ENCODE measurements at places on chromosomes 16 and 17.

DNA sequence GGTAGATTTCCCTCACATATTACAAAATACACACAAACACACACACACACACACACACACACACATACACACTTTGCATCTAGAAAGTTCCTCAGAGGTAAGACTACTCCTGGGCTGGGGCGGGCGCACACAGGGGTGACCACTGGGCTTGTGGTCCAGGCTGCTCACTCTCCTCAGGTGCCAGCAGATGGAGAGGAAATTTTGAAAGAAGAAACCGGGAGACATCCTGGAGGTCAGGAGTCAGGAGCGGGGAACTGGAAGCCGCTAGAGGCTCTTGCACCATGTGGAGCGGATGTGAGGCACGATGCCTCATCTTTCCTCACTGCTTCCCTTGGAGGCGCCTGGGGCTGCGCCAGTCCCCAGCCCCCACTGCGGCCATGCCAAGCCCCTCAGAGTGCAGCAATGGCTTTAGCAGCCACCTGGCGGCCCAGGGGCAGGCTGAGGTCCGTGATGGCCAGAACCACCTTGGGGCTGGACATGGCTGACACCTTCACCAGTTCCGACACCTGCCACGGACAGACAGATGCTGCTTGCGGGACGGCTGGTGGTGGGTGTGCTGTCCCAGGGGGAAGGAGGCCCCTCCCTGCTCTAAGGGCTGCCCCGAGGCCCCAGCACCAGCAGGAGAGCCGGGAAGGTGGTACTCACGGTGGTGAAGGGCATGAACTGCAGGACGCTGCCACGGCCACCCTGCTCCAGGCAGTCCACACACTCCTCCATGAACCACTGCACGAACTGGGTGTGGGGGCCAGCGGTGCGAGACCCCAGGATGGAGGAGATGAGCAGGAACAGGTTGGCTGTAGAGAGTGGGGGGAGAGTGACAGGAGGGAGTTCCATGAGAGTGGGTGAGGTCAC is 4.1 kb downstream of the CSF3 start:
- no peak for DNase-seq

GRCh38 chr17:31548709-31549108 is 157.2 kb downstream of the RAB11FIP4 start:
- DNase-seq: no peak

GRCh38 chr17:42674755-42675347 is 1.9 kb downstream of the PLEKHH3 start:
- DNase-seq: no peak

- DNase-seq: no peak
These were observed 8.6 kb upstream of the ACSF3 start for GRCh38 chr16:89084814-89085612.

- no peak for DNase-seq
These were observed 83.7 kb downstream of the DNAH17 start for GRCh38 chr17:78493450-78493849.

GRCh38 chr16:79247386-79247785 is 353.2 kb downstream of the MAF start:
- DNase-seq: no peak

- DNase-seq: no peak
These were observed 16.3 kb downstream of the RANBP10 start for GRCh38 chr16:67790071-67790470.

DNA sequence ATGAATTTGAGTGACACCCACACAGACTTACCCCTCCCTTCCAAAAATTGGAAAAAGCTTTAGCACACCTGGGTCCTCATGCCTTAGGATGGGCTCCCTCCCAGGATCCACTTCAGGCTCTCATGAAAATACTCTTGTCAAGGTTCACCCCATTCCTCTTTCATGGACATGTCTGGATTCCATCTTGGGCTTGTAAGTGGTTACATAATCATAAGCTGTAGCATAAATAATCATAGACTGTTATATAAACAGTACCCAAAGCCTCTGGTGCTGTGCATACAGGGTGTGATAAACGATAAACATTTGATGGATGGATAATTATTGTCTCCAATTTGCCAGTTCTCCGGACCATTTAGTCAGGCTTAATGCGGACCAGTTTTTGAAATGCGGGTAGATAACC is 53.7 kb upstream of the TEKT3 start:
- DNase-seq: no peak

DNA sequence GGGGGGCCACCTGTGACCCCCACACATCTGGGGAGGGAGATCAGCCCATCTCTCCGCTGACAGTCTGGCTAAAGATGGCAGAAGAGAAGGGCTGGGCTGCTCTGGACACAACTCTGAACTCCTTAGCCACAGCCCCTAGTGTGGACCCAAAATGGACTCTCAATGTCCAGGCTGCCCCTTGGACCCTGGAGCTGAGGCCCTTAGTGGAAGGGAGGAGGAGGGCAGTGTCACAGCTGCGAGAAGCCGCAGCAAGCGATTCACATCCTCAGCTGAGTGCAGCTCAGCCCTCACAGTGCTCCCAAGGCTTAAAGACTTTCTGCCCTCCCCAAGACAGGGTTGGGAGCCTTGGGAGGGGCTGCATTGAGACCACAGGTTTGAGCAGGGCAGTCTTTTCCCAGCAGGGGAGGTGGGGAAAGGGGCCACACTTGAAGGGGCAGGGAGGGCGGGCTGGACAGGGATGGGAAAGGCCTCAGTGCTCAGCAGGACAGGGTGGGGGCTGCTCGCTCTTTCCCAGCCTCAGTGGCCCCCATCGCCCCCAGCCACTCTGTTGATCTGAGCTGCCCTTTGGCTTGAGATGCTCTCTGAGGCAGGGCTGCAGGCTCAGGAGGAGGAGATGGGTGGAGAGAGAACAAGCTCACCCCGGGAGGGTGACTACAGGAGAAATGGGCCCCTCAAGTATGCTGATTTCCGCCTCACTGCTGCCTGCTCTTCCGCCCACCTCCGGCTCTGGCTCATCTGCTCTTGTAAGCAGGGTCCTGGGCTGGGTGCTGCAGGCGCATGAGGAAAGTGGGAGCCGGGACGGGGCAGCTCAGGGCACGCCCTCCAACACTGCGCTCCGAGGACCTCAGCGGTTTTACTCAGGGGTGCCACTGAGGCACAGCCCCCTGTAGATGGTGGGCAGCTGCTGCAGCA is 50.9 kb upstream of the MTSS2 start:
- DNase-seq: no peak

GRCh38 chr17:427891-428290 is 75.3 kb upstream of the RPH3AL start:
- DNase-seq: no peak

DNA sequence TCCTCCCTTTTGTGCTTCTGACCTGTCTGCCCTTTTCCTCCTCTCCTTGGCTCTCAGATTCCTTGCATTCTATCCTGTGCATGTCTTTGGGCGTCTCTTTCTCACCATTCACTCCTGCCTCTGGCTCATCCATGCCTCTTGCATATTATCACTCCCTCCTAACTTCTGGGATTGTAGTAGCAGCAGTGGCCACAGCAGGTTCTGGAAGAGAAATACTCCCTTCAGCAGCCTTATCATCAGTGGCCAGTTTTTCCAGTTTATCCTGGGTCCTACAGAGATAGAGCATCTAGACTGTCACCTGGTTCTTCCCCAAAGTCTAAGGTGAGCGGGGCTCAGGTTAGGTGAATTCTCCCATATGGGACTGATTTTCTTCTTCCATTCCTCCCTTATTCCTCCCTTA is 354.0 kb upstream of the CCL2 start:
- DNase-seq: no peak

DNA sequence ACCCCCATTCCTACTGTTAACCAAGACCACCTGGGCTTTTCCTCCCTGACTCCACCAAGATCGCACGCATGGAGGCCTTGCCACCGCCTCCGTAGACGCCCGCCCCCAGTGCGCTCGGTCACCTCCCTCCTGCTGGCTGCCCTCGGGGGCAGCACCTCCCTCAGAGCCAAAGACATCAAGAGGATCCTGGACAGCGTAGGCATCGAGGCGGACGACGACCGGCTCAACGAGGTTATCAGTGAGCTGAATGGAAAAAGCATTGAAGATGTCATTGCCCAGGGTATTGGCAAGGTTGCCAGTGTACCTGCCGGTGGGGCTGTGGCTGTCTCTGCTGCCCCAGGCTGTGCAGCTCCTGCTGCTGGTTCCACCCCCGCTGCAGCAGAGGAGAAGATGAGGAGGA is 1.2 kb downstream of the EFCAB3 start:
- no peak for DNase-seq

GRCh38 chr17:57210972-57211411 is 45.3 kb upstream of the MSI2 start:
- no peak for DNase-seq

DNA sequence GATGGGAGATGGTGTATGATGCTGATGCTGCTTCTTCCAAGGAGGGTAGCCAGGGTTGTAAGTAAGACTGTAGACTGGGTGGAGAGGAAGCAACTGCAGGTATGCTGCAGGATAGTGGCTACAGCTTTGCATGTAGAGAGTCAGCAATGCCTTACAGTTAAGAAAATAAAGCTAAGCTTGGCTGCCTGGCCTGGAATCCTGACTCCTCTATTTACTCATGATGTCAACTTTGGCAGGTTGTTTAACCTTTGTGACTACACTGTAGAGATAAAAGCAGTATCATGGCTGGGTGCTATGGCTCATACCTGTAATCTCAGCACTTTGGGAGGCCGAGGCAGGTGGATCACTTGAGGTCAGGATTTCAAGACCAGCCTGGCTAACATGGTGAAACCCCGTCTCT is 301.6 kb upstream of the RBFOX1 start:
- no peak for DNase-seq

GRCh38 chr16:74522160-74522559 is 84.8 kb downstream of the GLG1 start:
- DNase-seq: no peak

- no peak for DNase-seq
These were observed 130.6 kb upstream of the SDK2 start for GRCh38 chr17:73774852-73775251.

DNA sequence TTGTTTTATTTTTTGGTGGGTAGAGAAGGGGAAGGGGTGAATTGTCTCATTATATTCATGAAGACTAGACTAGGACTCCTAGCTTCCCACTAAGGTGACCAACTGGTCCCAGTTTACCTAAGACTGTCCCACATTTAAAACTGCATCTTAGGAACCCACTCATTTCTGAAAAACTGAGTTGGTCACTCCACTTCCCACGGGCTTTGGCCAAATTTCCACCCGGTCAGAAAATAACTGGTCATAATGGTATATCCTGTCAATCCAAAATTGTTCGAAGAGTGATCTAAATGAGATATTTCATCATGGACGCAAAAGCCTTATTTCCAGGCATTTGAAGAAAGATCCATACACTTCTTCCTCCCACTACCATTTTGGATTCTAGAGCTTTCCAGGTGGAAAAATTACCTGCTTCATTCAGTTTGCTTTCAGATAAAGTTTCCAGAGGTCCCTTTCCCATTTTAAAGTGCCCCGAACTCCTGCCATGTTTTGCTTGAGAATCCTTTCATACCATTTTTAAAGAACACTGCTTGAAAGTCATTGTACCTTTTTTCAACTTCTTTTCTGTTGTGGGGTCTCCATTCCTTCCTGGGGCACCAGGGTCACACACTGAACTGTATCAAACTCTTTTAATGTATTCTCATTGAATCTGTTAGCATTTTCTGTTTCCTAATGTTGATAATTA is 21.8 kb upstream of the ZFHX3 start:
- DNase-seq: no peak

DNA sequence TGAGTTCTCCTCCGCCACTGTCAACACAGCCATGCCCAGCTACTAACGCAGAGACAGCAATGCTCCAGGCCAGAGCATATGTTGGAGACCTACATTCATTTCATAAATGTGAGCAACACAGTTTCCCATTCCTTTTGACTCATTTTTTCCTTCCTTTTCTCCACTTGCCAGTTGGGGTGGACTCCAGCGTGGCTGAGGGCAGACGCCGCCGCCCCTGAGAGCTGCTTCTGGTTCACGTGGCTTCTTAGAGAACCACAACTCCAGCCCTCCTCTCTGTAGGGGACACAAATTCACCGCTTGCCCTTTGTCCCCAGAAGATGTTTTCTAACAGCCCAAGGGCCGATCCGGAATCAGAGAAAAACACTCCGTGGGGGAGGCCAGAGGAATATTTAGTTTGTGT is 45.8 kb upstream of the ZCCHC14 start:
- DNase-seq: no peak

- no peak for DNase-seq
These were observed 193.0 kb downstream of the SPECC1 start for GRCh38 chr17:20202141-20202621.

- no peak for DNase-seq
These were observed 8.7 kb downstream of the ADCY7 start for GRCh38 chr16:50275098-50275415.

GRCh38 chr17:5870231-5870953 is 199.8 kb upstream of the WSCD1 start:
- DNase-seq: no peak

- no peak for DNase-seq
These were observed 49.2 kb downstream of the CRISPLD2 start for GRCh38 chr16:84868829-84869472.

DNA sequence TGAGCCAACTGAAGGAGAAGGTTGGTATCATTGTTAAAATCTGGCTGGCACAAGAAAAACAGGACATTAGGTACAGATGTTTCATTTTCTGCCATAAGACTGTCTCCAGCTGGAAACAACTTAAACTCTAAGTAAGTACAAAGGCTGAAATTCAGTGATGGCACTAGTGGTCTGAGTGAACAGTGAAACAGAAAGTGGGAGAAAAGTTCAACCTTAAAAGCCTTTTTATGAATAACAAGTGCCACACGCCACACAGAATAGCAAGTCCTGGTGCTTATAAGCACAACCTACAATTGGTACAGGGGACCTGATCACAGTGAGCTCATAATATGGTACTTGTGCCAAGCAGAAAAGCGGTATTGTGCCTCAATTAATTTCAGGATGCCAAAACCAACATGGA is 56.7 kb downstream of the CEP112 start:
- no peak for DNase-seq

DNA sequence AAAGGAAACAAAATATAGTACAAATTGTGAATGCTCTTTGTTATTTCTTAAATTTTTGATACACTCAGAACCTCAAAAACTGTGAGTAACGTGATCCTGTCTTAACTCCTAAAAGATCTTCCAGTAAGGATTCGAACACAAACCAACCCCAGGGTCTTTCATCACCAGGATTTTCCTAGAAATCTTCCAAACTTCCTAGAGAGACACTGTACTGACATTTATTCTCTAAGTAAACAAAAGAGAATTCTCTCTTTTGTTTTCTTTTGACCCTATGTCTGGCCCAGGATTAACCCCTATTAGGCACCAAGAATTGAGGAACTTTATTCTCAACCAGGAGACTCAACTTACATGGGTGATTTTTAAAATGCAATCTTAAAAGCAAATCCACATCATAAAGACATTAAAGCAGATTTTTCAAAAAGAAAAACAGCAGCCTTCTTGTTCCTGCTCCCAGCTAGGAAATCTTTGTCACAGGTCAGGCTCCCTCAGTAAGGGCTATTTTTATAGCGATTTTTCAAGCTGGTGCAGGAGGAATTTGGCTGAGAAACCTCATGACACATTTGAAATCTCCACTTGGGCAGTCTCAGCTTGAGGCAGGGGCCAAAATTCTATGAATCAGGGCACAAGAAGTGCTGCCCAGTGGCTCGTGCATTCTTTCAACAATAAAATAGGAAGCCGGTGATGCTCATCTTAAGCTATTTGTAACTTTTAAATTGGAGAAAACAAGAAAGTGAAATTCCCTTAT is 6.2 kb upstream of the SMG1 start:
- no peak for DNase-seq

- no peak for DNase-seq
These were observed 64.7 kb downstream of the KCNJ18 start for GRCh38 chr17:21756856-21757619.

Data from activated gamma-delta T cell (primary cell).